Kasumi-1 (cell line): ENCODE measurements at places on chromosomes 3 and 15.

DNA sequence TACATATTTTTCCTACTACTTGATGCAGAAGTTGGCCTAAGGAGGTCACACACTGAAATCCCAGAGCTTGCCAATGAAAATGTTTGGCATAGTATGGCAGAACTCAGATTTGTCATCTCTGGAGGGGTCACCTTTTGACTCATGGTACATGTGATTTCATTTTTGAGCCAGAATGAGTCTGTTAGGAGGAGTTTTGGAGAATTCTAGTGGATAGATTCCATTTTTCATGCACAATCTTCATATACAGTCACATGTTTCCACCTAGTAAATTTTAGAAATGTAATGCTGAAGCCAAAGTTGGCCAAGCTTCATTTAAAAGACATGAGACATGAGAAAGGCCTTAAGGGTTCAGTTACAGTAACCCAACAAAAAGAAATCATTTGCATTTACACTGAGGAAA, 97.8 kb upstream of the IGSF10 start:
- DNase-seq = no peak

- DNase-seq = no peak
These were observed 6.6 kb downstream of the MAP2K5 start for GRCh38 chr15:67548862-67549651.

- peak; percentile 71 for DNase-seq
These were observed 25.1 kb upstream of the CSTA start for GRCh38 chr3:122299872-122300460.

DNA sequence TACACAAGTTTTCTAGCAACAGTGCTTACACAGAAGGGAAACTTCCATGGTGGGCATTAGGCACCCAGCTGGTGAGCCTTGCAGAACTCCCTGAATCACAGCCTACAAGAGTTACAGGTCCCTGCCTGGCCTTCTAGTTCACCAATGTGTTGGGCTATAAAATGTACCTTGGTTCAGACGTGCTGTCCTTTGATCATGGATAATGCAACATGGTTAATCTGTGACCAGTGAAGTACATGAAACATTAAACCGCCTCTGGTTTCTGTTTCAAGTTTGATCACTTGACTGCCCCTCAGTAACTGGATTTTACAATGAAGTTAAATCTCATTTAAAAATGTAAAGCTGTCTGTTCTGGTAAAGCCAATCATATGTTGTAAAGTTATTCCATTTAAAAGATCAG, 51.8 kb downstream of the FMN1 start:
- DNase-seq = no peak

DNA sequence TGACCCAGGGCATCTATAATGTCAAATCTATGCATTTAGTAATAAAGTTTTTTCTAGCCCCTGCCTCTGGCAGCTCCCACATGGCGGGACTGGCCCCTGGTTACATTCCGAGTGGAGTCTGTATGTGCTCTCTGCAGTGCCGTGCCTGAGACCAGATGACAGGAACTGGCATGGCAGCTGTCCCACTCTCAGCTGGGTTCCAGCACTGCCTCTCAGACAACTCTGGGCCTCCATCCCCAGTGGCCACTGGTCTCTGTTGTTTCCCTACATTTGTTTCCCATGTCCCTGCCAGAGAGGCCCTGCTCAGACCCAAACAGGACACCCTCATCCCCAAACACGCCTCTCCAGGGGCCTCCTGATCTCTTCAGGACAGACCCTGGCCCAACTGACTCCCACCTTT, 109.3 kb downstream of the OCA2 start:
- no peak for DNase-seq

- no peak for DNase-seq
These were observed 127.6 kb downstream of the SOX2 start for GRCh38 chr3:181839039-181839915.

GRCh38 chr3:11392014-11392859, 120.0 kb downstream of the ATG7 start:
- DNase-seq = peak; percentile 41

GRCh38 chr3:44712455-44713075, at the start of gene ZNF502:
TSS of gene ZNF502 (plus strand) at chr3:44712660. CDS start at chr3:44720262, 7,602 bp downstream.
- DNase-seq = no peak

GRCh38 chr3:115836944-115837343, 213.6 kb downstream of the GAP43 start:
- peak; percentile 41 for DNase-seq

DNA sequence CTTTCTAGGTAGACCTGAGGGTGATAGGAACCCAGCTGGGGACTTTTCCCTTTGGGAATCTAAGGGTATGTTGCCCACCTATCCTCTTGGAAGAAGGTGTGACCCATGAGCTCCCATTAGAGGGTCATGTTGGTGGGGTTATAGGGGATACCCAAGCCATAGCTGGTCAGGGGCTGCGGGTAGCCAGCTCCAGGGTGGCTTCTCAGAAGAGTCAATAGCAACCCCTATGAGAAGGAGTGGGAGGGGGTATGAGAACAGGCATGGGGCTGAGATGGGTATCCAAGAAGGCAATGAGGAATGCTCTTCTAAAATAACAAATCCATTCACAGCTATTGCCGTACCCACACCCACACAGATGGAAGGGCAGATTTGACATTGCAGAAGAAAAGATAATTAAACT, 217.8 kb downstream of the UACA start:
- no peak for DNase-seq

- DNase-seq = no peak
These were observed 544.4 kb downstream of the ZPLD1 start for GRCh38 chr3:102979191-102979590.

DNA sequence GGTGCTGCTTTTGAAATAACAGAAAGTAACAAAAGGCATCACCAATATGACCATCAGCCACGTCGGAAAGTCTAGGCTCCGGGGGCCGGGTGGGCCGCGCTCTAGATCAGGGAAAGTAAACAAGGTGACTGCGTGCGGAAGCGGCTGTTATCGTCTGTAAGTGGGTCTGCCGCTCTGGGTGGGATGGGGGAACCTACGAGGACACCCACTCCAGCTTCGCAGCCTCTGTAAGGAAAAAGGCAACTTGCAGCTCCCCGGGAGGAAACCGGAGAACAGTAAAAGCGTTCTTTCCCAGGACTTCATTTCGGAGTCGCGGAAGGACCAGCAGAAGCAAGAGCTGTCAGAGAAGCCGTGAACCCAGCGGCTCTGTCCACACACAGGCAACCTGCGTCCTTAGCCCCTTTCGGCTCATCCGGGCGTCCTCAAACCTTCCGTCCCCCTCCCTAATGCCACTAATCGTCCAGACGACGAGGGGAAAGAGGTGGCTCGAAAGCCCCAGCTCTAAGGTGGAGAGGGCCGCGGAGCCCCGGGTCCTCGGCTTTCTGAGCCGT, 461 bp downstream of the XRN1 start:
- DNase-seq = peak; percentile 43

- DNase-seq = no peak
These were observed 76.3 kb upstream of the EPHB3 start for GRCh38 chr3:184485241-184485640.

- no peak for DNase-seq
These were observed 43.4 kb downstream of the NPTN start for GRCh38 chr15:73589766-73590165.

DNA sequence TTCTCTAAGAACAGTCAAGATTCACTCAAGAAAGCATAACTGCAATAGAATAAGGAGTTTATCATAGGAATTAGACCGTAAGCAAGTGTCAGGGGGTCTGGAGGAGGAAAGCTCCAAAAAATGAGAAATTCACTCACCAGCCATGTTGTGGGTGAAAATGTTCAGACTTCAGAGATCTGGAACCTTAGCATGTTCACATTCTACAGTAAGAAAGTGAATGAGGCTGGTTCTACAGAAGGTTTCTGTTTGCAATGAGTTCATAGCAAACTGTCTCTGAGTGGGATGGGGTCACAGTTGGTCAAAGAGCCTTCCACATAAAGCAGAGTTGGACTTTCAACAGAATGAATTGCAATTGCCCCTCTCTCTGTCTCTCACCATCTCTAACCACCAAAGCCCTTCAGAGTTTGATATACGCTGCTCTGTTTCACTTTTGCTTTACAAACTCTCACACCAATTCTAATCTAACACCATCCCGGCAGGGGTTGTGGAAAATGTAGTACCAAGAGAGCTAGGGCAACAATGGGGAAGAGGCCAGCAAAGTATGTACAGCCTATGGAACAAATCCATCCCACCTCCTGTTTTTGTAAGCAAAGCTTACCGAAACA, 581.8 kb upstream of the UBE2E2 start:
- DNase-seq = no peak

- DNase-seq = no peak
These were observed 11.7 kb downstream of the SHOX2 start for GRCh38 chr3:158094235-158095110.

DNA sequence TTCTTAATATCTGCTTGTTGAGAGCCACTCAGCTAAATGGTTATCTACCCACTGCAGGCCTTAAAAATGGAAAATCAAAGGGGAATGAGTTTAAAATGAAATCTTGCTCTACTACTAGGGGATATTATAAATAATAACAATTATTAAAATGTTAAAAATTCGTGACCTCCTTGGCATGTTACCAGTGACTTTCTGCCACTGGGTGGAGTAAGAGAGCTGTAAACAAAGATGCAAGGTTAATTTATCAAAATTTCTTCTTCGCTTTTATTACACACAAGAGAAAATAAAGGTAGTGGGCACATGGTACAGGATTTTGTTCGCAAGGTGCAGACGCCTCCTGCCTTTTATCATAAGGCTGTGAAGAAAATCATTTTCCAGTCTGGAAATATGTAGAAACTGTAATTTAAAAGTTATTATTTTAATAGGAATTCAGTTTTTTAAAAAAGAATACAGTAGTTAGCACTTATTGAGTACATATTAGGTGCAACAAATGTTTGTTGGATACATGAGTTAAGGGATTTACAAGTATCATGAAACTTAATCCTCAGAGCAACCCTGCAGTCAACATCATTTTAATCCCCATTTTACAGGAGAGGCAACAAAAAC, 272.6 kb downstream of the SUCLG2 start:
- DNase-seq = peak; percentile 37

- DNase-seq = peak; percentile 76
These were observed 33.3 kb upstream of the HACD2 start for GRCh38 chr3:123618076-123618708.

GRCh38 chr15:31096563-31096962, 5.0 kb downstream of the TRPM1 start:
- no peak for DNase-seq

GRCh38 chr3:62882676-62883200, 7.5 kb upstream of the CADPS start:
- DNase-seq = no peak

DNA sequence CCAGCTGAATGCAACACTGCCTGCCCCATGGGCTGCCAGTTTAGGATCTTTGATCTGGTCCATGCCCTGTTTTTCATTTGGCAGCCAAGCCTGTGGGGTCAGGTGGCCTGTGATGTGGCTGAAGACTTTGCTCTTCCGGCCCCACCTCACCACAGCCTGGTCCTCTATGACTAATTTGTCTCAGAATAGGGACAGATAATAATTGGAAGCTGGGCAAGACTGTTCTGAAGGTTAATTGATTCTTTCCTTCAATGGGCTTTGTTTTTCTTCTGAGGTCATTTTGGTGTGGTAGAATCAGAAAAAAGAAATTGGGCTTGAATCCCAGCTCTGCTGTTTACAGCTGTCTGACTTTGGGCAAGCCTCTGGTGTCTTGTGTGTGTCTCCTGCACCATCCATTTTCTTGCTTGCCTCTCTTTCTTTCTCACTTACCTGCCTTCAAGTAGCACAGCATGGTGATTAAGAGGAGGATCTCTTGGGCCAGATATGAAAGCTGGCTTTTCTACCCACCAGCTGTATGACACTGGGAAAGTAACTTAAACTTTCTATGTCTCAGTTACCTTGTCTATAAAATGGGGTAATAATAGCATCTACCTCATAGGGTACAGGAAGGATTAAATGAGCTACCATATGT, 24.2 kb downstream of the ABHD2 start:
- DNase-seq = no peak

DNA sequence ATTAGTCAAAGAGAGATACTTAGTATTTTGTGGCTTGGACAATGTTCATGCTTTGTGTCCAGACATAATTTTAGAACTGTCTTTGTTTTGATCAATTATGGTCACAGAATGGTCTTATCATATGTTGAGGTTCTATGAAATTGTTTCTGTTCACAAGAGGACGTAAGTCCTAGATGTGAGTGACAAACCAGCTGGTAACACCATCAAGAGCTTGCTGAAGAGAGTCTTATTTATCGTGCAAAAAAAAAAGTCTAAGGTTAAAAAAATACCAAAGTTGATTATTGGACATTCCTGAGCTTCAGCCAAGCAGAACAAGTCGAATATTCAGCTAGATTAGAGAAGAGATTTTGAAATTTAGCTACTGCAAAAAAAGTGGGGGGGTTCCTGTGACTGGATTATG, 495.9 kb upstream of the NAALADL2 start:
- DNase-seq = no peak

GRCh38 chr15:80003171-80003570, 32.2 kb upstream of the BCL2A1 start:
- no peak for DNase-seq

GRCh38 chr3:159824333-159824732, 164.3 kb upstream of the IL12A start:
- DNase-seq = no peak

DNA sequence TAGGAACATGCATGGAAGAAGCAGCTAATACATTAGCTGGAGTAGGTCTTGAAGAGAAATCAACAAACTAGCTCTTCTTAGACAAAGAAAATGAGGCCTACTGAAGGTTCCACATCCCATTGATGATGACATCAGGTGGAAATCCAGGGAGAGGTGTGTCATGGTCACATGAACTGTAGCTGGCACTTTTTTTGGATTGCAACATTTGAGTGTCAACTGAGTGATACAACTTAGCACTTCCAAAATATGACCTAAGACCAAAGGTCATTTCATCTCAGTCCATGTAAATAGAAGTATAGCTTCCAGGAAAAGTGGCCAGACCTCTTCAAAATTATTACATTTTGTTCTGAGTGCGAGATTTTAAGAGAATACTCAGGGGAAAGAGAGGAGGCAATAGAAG, 117.2 kb upstream of the MEIS2 start:
- DNase-seq = no peak

- DNase-seq = no peak
These were observed 4.3 kb upstream of the LIMD1 start for GRCh38 chr3:45590256-45590655.

GRCh38 chr3:173395412-173396181, 1.9 kb upstream of the NLGN1 start:
- peak; percentile 78 for DNase-seq
